SK-N-SH (cell line): ENCODE measurements at places on chromosomes 16 and 17. TPM values are rescaled to one million over a fixed set of nuclear protein-coding genes. Genes with fewer than 3 reads are reported as not detected.

- H3K36me3 ChIP-seq, result no peaks in the 10 kb centered on the region
- H3K27ac ChIP-seq, result no peak overlapping the region
- peak; percentile 48 for DNase-seq
- no peaks in the 10 kb centered on the region for H3K4me1 ChIP-seq
- H3K4me3 ChIP-seq, result no peak overlapping the region
- H3K27me3 ChIP-seq, result no peaks in the 10 kb centered on the region
These were observed 4.9 kb upstream of the STAT5A start for GRCh38 chr17:42283241-42284023.

DNA sequence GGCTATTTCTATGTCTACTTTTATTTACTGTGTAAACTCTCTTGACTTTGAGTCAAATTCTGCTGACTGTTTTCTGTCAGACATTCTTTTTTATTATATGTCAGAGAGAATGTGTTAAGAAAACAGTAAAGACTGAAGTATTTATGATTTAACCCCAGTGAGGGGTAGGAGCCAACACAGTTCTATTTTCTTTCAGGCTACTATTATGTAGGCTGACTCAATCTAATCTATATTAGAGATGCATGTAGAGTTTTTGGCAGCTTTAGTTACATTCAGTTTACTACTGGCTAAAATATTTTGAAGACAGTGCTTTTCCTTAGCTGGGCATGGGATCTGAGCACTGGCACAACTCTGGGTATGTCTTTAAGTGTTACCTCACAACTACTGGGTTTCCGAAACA lies 1108.0 kb downstream of the CDH11 start:
- H3K27me3 ChIP-seq, result no peaks in the 10 kb centered on the region
- H3K4me1 ChIP-seq, result no peaks in the 10 kb centered on the region
- H3K36me3 ChIP-seq, result no peaks in the 10 kb centered on the region
- H3K27ac ChIP-seq, result no peak overlapping the region; the same call in 1 of the 2 replicates
- no peak overlapping the region for H3K4me3 ChIP-seq

- H3K36me3 ChIP-seq, result no peaks in the 10 kb centered on the region
- no peaks in the 10 kb centered on the region for H3K27me3 ChIP-seq
- H3K4me3 ChIP-seq, result peak overlapping the region; percentile 13; the same call in 1 of the 2 replicates
- H3K27ac ChIP-seq, result no peak overlapping the region
- DNase-seq, result no peak
These were observed 59.4 kb upstream of the SIAH1 start for GRCh38 chr16:48444574-48444973.

GRCh38 chr17:44487170-44487569 lies 16.0 kb downstream of the GPATCH8 start:
- peaks cover 36% of the 10 kb centered on the region for H3K36me3 ChIP-seq
- H3K4me1 ChIP-seq, result no peaks in the 10 kb centered on the region
- H3K27me3 ChIP-seq, result no peaks in the 10 kb centered on the region
- H3K4me3 ChIP-seq, result no peak overlapping the region
- DNase-seq, result no peak

The DLX3 gene
- not detected in 2 replicates for polyA plus RNA-seq

The ABCC3 gene
- polyA plus RNA-seq, result 185 and 209 TPM in 2 replicates

- H3K4me1 ChIP-seq, result peaks cover 8% of the 10 kb centered on the region
- DNase-seq, result peak; percentile 17
- H3K36me3 ChIP-seq, result no peaks in the 10 kb centered on the region
- no peak overlapping the region for H3K4me3 ChIP-seq
- H3K27me3 ChIP-seq, result no peaks in the 10 kb centered on the region
- H3K27ac ChIP-seq, result no peak overlapping the region
These were observed 36.7 kb downstream of the MYO1D start for GRCh38 chr17:32840241-32840640.

- H3K27ac ChIP-seq, result no peak overlapping the region
- peaks cover 54% of the 10 kb centered on the region for H3K36me3 ChIP-seq
- no peak for DNase-seq
- H3K4me3 ChIP-seq, result no peak overlapping the region
- H3K4me1 ChIP-seq, result peaks cover 2% of the 10 kb centered on the region; the same call in 1 of the 2 replicates
These were observed 50.6 kb downstream of the MARF1 start for GRCh38 chr16:15592324-15592723.

GRCh38 chr16:22320572-22321339 lies 23.5 kb downstream of the POLR3E start:
- peak overlapping the region; percentile 14; the same call in 1 of the 2 replicates for H3K4me3 ChIP-seq
- no peak for DNase-seq
- no peaks in the 10 kb centered on the region for H3K27me3 ChIP-seq
- no peaks in the 10 kb centered on the region for H3K4me1 ChIP-seq

DNA sequence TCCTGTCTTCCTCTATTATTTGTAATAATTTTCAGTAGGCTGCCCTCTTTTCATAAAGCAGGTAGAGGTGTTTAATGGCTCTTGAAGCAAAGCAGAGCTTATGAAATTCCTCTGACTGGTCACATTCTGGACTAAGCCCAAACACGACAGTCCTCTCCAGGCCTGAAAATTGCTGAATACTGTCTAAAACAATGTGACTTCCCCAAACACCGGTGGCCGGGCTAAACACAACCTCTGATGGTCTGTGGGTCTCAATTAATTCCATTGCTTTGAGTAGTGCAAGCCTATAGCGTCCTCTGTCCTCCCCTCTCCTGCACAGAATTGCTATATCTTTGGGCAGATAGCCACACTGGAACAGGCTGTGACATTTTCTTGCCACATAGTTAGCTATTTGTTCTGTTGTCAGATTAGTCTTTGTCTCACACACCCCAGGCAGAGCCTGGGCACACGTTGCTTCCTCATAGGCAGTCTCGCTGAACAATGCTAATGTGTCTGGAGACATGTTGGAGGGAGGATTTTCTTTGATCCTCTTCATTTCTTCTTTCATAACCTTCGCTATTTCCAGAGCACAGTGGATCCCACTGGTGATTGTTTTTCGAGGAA lies 10.8 kb upstream of the SLFN12L start:
- no peaks in the 10 kb centered on the region for H3K4me1 ChIP-seq
- DNase-seq, result no peak
- H3K36me3 ChIP-seq, result no peaks in the 10 kb centered on the region
